CD8-positive, alpha-beta memory T cell (primary cell): ENCODE measurements at places on chromosomes 2 and 18.

DNA sequence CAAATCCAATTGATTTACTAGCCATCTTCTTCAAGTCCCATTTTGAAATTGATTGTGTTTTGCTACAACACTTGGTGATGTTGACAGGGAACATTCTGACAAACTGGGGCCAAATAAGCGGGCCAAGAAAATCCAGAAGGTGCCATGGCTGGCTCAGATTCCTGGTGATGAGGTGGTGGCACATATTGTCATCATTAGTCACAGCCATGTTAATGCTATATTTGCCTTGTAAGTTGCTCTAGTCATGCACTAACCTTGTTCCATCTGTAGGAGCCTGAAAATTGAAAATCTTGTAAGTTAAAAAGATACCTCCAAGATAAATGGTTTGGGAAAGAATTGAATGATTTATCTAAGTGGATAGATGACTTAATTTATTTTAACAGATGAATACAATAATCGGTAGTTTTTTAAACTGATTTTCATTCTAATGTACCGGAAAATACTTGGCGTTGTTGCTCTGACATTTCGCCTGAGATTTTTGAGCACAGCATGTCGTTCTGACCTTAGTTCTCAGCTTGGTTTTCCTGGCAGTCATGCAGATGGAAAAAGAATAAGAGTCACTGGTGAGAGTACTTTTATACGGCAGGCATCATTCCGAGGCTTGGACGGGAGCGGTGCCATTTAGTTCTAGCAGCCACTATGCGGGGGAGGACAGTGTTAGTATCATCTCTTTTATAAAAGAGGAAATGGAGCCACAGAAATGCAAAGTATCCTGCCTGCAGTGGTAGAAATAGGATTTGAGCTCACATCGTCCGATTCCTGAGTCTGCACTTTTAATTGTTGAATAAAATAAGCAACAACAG lies 133.9 kb downstream of the ZNF532 start:
- no peak for DNase-seq

DNA sequence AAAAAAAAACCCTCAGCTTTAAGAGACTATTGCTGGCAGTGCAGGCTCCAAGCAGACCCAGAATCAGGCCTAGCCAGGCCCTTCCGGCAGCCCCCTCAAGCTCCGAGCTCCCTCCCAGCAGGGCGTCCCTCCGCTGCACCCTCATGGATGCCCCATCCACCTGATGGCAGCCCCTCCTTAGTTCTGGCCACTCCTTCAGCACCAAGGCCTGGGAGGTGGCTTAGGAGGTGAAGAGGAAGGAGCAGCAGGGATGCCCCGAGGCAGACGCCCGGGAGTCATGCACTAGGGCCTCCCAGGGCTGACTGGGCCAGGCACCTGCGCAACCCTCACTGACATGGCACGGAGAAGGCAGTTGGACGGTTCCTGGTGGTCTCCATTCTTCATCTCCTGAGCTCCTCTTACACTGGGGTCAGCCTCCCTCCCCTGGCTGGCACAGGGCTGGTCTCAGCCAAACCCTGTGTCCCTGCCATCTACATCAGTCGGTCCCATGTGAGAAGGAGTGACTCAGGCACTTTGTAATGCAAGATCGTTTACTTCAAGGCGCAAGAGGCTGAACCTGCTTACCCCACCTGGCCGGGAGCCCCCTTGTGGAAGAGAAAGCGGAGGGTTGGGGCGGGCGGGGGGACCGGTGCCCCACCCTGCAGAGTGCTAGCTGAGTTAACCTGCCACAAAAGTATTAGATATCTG lies 53.5 kb upstream of the ID2 start:
- no peak for DNase-seq

GRCh38 chr18:48672671-48673340 lies 134.0 kb downstream of the CTIF start:
- DNase-seq: no peak

- no peak for DNase-seq
Observed at GRCh38 chr2:217057773-217058172, 197.9 kb upstream of the TNP1 start.

- DNase-seq: no peak
Observed at GRCh38 chr2:163556511-163556910, 179.3 kb downstream of the FIGN start.

DNA sequence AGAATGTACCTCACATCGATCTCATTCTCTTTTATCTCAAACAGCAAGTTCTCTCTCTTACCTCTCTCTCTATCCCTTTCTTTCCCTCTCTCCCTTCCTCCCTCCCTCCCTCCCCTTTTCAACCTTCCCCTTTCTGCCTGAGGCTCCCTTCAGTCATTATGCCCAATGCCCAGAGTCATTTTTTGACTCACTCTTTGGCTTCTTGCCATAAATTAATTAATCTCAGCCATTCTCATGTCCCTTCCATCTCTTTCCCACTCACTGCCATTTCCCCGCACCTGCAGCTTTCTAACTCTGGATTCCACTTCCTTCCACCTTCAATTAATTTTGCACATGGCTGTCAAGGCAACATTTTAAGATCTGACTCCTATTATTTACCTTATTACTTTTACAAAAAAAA lies 60.1 kb downstream of the EVA1A start:
- no peak for DNase-seq

DNA sequence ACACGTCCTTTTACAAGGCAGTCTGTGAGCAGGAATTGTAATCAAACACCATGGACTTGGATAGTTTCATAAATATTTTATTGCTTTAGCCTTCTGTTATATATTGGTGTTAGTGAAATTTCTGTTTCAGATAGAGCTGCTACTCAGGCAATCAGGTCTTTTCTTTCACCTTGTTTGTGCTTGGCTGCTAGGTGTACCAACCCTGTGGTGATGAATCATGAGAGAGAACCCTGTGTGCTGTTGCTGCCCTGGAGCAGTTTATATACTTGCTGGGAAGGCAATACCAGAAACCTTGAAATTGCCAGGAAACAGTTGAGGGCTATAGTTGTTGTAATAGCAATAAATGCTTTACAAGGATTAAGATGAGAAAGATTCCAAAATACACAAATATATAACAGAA lies 84.5 kb downstream of the FSHR start:
- DNase-seq: no peak

DNA sequence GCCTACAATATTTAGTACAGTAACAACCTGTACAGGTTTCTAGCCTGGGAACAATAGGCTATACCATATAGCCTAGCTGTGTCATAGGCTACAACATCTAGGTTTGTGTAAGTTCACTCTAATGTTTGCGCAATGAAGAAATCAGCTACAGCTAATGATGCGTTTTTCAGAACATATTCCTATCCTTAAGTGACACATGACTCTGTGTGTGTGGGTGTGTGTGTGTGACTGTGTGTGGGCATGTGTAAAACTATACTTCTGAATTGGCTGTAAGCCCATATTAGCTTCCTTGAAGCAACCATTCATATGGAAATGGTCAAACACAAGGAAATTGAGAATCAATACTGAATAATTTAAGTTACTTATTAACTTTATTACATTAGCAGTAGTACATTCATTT lies 120.8 kb upstream of the SULT1C3 start:
- DNase-seq: no peak

DNA sequence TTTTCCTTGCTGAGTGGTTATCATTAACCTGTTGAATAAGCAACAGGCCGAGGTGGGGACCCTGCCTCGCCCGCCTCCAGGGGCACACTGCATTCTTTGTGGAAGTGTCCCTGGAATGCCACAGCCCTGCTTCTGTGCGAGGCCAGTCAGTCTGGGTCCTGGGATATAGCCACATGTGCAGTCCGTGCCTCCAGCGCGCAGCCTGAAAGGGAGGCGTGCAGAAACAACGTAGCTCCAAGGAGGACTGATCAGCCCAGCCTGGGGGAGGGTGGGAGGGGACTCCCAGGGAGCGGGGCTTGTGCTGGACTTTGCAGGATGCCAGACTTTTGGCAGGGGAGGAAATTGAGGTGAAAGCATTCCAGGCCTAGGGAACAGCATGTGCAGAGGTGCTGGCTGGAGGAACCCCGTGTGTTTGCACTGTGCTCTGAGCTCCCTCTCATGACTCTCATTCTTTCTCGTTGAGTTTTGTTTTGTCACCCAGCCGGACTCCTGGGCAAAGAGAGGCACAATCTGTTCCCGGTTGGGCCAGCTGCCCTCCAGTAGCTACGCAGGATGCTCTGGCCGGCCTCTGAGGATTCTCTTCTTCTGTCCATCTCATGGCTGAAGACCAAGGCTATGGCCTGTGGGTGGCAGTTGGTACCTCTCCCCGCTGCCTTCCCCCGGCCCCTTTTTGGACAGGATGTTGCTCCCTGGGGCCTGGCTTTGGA lies 39.7 kb downstream of the HPCAL1 start:
- DNase-seq: no peak
